ENCODE measurements at places on chromosomes 3 and 15.

GRCh38 chr15:89998141-89998661 is 2.9 kb upstream of the ZNF710 start:
- peak; percentile 85 for DNase-seq

- DNase-seq: no peak
Measured at GRCh38 chr3:70947579-70947978, 635.1 kb upstream of the MDFIC2 start.

- DNase-seq: peak; percentile 86
Measured at GRCh38 chr3:156675830-156676767, 1.7 kb downstream of the TIPARP start.

DNA sequence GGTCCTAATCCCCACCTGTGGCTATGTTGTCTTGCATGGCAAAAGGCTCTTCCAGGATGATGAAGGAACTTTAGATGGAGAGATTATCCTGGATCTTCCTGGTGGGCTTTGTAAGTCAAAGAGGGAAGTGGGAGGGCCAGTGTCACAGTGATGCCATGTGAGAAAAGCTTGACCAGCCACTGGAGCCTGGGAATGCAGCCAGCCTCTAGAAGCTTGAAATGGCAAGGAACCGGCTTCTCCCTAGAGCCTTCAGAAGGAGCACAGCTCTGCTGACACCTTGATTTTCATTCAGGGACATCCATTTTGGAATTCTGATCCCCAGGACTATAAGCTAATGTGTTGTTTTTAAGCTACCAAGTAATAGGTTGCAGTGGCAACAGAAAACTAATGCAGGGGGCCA is 58.3 kb downstream of the CLEC3B start:
- no peak for DNase-seq

GRCh38 chr15:98727115-98728040 is 79.0 kb downstream of the IGF1R start:
- DNase-seq: peak; percentile 93

DNA sequence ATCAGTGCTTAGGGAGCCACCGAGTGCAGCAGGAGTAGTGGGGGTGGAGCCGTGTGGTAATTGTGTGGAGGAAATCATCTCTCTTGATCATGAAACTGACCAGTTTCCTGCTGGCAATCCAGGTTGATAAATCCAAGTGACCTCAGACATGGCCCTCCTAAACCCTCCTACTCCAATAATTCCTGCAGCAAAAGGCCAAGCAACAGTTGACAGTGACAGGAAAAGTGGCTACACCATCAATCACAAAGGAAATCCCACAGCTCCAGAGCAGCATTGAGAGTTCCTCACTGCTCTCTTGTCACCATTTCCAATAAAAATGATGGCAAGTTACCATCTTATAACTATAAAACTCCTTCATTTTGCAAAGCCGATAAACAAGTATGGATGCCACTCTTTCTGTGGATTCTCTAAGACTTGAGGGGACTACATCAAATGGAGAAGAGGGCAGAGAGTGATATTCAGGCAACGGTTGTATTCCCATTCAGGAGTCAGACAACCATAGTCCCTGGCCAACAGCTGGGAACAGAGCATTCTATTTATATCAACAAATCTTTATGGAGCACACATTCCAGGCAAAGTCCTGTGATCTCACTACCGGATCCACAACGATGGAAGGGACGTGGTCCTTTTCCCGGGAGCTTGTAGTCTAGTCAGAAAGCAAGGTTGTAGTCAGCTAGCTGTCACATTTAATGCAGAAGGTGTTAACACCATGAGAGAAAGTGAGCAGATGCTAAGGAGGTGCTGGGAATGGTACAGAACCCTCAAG is 312.5 kb upstream of the CTNNB1 start:
- no peak for DNase-seq

- peak; percentile 95 for DNase-seq
Measured at GRCh38 chr3:178382449-178383061, 153.7 kb upstream of the KCNMB2 start.

DNA sequence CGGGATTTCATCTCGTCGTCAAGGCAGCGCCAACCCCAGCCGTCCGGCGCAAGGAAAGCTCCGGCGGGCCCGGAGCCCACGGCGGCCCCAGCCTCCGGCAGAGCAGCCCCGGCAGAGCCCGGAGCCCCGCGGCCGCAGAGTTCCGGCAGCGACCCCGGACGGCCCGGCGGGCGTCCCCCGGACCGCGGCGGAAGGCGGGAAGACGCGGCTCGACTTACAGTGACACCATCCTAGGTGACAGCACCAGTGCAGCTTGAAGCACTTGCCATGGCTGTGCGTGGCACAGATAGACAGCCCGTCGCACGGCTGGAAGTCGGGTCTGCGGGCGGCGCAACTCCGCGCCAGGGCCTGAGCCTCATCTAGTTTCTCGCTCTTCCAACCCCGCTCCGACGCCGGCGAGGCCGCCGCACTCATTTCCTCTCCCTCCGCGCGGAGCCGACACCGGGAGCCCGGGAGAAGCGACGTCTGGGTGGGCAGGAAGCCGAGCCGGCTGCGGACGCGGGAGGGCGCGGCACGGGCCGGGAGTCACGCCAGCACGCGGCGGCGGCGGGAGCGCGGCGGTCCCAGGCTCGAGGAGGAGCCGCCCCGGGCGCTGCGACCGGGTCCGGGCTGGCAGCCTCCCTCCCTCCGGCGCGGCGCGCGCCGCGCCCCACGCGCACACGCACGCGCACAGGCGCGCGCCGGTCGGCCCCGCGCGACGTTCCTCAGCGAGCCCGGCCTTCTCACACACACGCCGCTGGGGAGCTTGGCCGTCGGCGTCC is at the start of gene C3orf70:
Gene C3orf70 (minus strand): TSS at position 651 of the 761 bp plus-strand sequence. CDS start 237 bp downstream, at position 414.
- peak; percentile 44 for DNase-seq

DNA sequence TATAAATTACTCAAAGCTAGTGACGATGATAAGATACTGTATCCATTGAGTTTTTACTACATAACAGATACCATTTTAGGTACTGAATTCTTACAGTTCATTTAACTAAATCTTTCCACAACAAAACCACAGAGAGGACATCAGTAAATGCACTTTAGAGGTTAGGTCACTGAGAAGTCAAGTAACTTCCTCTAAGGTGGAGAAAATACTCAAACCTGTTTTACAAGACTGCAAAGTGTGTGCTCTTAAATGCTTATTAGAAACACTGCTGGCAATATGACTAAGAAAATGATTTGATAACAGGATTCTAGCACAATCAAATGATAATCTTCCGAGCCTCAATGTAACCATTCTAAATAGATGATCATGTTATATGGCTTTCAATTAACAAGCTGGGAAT is 99.4 kb downstream of the UBE3A start:
- DNase-seq: no peak

DNA sequence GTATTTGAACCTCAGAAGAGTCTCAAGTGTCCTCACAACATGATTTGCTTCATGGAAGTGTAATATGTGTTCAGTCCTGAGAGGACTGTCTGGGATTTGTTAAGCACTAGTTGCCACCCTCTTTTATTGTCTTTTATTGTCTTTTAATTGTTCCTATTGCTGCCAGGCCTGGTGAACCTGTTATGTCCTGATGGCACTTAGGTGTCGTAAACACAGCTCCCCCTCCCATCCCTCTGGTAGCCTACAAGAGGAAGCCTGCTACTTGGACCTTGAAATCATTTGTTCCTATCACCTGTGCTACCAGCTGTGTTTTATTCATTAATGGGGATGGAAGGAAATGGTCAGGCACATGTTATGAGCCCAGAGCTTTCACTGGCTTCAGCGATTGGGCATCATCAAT is 19.3 kb downstream of the CCNB2 start:
- DNase-seq: no peak

DNA sequence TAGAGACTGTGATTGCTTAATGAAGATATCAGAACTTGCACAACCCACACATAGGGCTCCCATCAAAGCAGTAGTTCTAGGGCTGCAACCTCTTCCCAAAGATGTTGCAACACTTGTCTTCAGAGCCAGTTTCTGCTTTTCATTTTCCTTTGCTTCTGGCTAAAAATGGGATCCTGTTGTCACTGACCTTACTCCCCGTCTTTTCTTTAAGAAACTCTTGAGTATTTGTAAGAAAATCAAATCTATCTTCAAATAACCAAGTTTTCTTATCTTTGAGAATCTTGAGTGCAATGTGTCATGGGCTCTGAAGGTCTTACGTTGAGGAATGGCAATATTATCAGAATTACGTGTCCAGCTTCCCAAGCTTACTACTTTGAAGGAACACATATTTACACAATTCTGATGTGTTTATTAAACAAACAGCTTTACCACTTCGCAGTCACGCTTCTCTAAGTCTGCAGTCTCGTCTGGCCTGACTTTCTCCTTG is 24.1 kb downstream of the CACNA1D start:
- no peak for DNase-seq

DNA sequence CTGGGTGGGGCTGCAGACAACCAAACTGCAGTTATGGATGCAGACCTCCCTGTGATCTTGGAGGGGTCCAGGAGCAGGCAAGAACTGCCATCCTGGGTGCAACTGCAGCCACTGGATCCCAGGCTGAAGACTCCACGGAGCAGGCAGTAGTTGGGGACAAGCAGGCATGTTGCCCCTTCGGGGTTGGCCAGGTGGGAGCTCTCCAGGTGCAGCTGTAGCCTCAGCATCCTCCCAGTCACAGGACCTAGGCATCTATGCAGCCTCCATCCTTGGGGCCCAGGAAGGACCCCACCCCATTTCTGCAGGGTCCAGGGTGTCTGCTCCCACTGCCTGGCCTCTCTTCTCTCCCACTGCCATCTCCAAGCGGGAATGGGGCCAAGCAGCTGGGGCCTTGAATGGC is 322.2 kb upstream of the RBMS3 start:
- DNase-seq: no peak

DNA sequence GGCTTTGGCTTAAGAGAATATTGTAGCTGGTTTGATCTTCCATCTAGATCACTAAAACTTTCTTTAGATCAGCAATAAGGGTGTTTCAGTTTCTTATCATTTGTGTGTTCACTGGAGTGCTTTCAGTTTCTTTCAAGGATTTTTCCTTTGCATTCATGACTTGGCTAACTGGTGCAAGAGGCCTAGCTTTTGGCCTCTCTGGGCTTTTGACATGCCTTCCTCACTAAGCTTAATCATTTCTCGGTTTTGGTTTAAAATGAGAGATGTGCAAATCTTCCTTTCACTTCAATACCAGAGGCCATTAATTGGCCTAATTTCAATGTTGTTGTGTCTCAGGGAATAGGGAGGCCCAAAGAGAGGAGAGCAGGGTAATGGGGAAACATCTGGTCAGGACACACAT is 30.3 kb upstream of the CCNB2 start:
- no peak for DNase-seq

- no peak for DNase-seq
Measured at GRCh38 chr3:128496602-128497304, 3.8 kb upstream of the GATA2 start.

DNA sequence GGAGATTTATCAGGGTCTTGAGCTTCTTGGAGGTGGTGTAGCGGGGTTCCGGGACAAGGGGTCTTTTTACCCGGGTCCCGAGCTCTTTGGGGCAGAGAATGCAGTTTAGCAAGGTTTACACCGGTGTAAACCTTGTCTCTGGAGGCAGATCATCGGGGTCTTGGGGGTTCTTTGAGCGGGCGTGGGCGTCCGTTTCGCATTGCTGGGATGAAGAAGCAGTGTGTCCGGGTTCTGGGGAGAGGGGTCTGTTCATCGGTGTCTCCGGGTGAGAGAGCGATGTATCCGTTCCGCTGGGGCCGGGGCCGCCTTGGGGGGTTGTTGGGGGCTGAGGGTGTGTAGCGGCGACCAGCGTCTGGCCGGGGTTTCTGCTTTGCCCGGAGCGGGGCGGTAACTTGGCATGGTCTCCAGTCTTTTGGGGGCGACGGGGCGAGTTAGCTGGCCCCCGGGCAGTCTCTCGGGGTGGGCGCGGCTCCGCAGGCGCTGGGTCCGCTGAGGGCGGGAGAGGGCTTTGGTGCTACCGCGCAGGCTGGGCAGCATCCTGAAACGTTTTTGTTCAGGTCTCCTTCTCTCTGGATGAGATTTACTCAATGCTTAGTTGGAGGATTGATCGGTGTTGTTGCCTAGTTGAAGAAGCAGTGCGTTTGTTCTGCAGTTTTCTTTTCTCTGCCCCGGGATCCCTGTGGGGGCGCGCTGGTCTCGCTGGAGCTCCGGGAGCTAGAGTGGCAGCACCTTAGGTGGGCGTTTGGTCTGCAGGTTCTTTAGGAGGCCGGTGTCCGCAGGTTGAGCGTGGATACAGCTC is 843 bp downstream of the GLCE start:
- peak; percentile 16 for DNase-seq

- no peak for DNase-seq
Measured at GRCh38 chr3:181487236-181487978, 224.3 kb upstream of the SOX2 start.

GRCh38 chr3:116007000-116007399 is 383.7 kb downstream of the GAP43 start:
- DNase-seq: no peak

DNA sequence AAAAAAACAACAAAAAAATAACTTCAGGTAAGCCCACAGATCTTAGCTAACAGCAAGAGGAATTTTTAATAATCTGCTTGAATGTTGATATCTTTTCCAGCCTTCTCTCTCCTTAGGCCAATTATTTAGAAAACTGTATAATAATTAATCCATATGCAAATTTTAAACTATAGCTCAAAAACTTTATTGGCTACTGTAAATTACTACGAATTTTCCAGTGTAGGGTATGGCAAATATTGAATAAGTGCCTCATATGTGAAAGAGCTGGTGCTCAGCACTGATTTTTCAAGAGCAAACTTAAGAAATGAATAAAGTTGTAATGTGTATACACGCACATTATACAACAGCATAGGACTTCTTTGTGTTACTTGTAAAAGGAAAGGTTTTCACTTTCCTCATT is 123.0 kb downstream of the TFDP2 start:
- no peak for DNase-seq

GRCh38 chr3:191649626-191650025 is 188.7 kb downstream of the PYDC2 start:
- DNase-seq: no peak

- DNase-seq: no peak
Measured at GRCh38 chr3:118782755-118783202, 251.9 kb downstream of the IGSF11 start.

- DNase-seq: no peak
Measured at GRCh38 chr3:181276358-181276896, 286.9 kb upstream of the DNAJC19 start.

DNA sequence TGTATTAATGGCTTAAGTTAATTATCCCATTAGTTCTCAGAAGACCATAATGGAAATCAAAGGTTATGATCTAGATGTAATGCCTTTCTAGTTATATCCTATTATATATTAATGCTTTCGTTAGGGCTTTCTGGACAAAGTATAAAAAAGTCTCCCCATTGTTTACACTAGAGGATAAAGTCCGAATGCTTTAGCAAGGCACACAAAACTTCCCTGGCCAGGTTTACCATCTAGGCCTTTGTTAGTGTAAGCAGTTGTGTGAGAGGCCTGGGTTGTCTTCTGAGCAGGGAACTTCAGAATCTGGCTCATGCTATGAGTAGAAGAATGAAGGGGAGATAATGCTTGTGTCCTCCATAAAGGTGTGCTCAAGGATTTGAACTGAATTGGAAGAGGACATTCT is 106.3 kb upstream of the MEIS2 start:
- DNase-seq: no peak

- DNase-seq: no peak
Measured at GRCh38 chr15:68375191-68375631, 56.8 kb downstream of the ITGA11 start.

- DNase-seq: peak; percentile 85
Measured at GRCh38 chr3:52682016-52682415, 3.7 kb downstream of the PBRM1 start.

- no peak for DNase-seq
Measured at GRCh38 chr3:156098437-156099035, 21.8 kb upstream of the KCNAB1 start.

- no peak for DNase-seq
Measured at GRCh38 chr3:32146746-32147211, 40.4 kb downstream of the GPD1L start.

Data from IMR-90 (cell line).